Cardiac septum (tissue), 1 donor: ENCODE measurements at places on chromosomes 1 and 21. TPM values are rescaled to one million over a fixed set of nuclear protein-coding genes. Genes with fewer than 3 reads are reported as not detected.

Gene EVA1C
- 15.4 TPM for total RNA-seq

Gene PRKAA2
- 143 TPM for total RNA-seq

Gene KRTAP19-2
- not detected for total RNA-seq

DNA sequence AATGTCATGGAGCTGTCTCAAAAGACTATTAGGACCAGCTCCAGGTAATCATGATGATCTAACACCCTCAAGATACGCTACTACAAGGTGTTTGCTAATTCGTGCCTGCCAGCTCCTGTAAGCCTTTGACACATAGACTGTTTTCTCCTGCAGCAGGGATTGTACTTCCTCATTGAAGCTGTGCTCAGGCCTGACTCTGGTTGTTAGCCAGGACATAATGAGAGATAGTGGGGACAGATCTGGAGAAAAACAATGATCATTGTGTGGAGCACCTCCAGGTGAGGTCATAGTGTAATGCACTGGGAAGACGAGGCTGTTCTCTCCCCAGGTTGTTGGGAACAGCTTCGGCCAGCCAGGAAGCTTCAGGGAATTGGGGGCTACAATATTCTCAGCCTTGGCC is 94.6 kb downstream of the SETD4 start:
- DNase-seq = no peak

DNA sequence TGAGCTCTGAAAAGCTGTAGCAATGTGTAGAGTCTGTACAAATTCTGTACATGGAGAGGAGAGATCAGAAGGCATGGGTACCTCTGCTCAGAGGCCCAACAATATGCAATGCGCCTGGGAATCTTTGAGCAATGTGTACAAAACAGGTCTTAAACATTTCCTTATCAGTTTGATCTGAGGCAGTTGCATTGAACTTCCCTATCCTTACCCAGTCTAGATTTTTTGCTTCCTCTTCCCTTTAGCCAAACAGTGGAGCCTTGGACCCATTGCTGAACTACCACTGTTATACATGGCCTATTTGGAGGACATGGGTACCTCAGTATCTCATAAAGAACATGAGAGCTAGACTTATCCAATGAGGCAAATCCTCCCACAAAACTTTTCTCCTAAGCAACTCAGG is 12.6 kb upstream of the MNDA start:
- no peak for DNase-seq

DNA sequence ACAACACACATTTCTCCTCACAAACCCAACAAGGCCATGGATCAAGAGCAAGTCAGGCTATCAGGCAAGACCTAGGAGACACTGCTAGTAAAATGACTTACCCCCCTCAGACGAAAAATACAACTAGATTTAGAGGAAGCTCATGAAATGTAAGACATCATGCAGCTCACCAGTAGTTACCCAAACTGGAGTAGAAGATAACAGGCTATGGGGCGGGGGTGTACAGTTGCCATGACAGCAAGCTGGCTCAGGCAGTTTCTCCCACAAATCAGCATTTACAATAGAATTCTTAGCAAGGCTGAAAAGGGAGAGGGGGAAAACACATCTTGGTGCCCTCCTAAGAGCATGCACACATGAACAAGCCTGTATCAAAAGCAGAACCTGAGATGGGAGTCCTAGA is 13.9 kb downstream of the TPM3 start:
- no peak for DNase-seq

DNA sequence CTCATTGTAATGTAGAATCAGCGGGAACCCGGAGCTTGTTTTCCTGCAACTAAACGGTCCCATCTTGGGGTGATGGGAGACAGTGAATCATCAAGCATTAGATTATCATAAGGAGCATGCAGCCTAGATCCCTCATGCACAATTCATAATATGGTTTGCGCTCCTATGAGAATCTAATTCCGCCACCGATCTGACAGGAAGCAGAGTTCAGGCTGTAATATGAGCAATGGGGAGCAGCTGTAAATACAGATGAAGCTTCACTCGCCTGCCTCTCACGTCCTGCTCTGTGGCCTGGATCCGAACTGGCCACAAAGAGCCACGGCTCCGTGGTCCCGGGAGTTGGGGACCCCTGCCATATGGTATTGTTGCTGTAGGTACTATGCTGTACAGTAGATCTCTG is 1.6 kb downstream of the IFI44 start:
- DNase-seq = no peak

- DNase-seq = no peak
Measured at GRCh38 chr1:206829875-206830274, 35.5 kb upstream of the IL20 start.

DNA sequence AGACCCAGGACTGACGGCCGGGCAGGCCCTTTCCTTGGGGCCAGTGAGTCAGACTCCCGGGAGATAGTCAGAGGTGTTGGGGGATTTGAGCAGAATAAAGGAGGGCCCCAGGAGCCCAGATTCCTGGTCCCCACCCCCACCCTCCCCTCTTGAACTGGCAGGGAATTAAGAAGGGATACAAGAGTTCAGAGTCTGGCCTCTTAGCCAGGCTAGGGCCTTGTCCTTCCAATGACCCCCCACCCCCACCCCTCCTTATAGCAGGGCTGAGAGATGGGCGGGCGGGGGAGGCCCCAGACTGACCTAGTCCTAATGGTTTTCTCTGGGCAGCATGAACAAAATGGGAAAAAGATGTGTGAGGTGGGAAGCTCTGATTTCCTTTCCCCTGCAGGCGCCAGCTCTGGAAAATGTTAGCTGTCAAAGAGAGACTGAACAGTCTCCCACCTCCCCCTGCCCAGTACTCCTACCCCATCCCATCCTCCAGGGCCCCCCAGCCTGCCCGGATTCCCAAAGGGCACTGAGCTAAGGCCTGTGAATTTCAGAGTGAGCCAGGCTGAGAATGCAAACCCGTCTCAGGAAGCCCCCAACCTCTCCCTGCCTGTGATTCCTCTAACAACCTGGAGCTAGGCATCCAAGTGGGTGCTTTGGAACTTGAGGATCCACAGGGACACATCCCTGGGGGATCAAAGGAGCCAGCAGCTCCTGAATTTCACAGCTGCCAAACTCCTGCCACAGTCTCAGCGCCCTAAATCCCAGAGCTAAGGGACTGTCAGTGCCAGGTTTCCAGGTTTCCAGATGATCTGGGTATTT is 5.8 kb upstream of the CRABP2 start:
- DNase-seq = no peak
